ENCODE measurements at places on chromosomes 12 and 14.

- no peak for DNase-seq
Observed at GRCh38 chr12:64098709-64099354, 123.3 kb downstream of the KICS2 start.

DNA sequence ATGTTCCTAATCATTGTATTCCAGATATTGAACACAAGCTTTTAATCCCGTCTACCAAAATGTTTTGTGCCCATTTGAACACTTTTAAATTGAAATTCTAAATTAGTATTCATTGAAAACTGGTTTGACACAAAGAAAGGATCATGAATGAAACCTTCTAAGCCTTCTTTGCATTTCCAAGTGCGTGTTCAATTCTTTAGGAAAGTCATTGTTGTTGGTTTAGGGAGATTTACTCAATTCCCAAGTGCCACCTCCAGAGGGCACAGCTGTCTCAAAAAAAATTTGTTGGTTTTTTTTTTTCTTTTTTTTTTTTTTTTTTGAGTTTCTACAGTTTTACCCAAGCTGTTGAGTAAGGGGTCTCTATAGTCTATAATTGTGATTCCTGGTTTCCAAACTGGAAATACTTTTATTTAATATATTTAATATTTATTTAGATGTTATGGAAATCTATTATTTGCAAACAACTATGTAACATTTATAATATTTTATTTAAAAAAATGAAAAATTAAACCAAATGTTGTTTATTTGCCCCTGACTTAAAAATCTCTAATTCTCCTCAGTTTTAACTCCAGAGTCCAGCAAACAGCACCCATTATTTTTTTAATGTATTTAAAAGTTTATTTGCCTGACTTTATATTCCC, 79.9 kb downstream of the NEDD1 start:
- no peak for DNase-seq

- DNase-seq = no peak
Observed at GRCh38 chr14:50736932-50737419, 68.9 kb upstream of the SAV1 start.

DNA sequence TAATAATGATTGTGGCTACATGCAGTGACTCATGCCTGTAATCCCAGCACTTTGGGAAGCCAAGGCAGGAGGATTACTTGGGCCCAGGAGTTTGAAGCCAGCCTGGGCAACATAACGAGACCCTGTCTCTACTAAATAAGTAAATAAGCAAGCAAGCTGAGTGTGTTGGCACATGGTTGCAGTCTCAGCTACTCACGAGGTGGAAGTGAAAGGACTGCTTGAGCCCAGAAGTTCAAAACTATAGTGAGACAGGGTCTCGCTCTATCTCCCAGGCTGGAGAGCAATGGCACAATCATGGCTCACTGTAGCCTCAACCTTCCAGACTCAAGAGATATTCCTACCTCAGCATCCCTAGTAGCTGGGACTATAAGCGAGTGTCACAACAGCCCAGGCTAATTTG, 64.7 kb downstream of the RPS6KA5 start:
- DNase-seq = no peak
